ENCODE measurements at places on chromosomes 12 and 14.

DNA sequence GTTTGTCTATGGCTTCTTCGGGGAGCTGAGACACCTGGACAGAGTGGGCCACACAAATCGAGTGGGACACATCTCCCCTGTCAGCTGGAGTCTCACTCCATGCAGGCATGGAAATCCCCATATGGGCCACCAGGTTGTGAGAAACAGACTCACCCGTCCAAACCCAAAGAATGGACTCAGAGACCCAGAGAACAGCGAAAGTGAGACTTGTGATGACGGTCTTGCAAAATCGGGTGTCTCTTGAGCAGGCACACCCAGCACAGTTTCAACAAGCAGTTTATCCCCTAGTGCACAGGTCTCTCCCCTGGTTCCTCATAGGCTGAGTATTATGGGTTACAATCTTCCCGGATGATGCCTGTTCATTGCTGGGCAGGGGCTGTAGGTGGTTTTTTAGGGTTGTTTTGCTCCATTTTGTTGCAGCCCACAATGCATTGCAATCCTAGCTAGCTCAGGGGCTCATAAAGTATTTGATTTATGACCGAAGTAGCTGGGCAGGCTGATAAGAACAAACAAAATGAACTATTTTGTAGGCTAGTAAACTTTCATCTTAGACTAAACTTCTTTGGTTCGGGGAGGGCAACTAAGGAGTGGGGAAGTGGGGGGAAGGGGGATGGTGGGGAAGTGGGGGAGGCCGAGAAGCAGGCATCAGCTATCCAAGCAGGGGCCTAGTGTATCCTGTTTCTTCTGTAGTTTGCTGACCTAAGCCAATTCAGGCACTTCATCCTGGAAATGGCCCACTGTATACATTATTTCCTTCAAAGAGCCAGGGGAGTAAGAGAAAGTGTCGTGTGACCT lies 45.3 kb downstream of the IQSEC3 start:
- DNase-seq = no peak

DNA sequence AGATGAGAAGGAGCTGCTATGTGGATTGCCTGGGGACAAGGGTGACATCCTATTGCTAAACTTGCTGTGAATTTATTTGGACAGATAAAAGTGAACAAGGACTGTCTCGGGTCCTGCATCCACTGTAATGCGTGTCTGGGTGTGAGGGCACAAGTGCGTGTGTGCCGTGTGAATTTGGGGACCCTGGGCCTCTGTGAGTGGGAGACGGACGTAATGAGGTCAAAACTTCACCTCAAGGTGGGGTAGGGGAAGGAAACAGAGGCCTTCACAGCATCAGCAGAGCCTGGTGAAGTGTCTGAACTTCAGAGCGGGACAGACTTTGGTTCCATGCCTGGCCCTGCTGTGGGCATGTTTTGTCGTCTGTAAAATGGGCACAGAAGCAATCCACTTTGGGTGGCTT lies 14.8 kb downstream of the ASB2 start:
- DNase-seq = no peak

- no peak for DNase-seq
Observed at GRCh38 chr14:76109087-76109880, 42.4 kb upstream of the GPATCH2L start.

- no peak for DNase-seq
Observed at GRCh38 chr12:93706824-93707223, 29.6 kb downstream of the CRADD start.

- DNase-seq = no peak
Observed at GRCh38 chr12:117068492-117068891, 30.7 kb downstream of the TESC start.

DNA sequence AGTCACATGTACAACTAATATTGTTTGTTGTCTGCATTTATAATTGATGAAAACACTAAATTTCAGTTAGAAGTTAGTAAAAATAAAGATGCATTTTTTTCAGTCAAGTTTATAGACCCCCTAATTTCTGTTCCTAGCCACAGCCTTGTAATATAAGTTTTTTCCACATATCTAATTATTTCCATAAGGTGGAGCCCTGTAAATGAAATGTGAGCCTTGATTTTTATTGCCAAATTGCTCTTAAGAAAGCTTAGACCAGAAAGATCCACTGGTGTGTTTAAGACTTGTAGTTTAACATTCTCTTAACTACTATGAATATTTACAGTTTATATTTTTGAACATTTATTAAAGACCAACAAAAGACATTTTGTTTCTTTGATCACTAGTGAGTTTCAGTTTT lies 322.1 kb upstream of the RGS6 start:
- no peak for DNase-seq

DNA sequence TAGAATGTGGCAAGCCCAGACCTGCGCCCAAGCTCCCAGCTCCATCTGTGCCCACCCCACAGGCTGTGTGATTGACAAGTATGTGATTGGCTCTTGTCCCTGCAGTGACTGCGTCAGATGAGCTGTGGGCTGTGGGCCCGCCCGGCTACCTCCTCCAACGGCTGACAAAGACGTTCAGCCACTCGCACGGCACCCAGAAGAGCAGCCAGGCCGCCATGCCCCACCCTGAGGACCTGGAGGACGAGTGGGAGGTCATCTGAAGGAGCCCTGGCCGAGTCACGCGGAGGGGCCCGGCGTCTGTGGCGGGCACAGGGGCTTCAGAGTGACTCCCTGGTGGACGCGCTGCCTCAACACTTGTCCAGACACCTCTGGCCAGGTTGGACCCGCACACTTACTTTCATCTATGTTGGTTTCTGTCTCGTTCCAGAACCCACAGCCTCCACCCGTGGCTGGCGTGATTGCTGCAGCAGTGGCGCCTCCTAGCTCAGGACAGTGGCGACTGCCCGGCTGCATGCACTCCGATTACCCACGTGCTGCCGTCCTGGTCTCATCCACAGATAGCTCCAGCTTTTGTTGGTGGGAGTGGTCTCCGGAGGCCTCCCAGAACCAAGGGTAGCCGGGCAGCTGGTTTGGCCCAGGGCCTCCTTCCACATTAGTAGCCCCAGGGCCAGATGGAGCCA lies 11.4 kb downstream of the ANKRD9 start:
- no peak for DNase-seq

- no peak for DNase-seq
Observed at GRCh38 chr12:75977590-75977951, 54.0 kb downstream of the PHLDA1 start.

GRCh38 chr14:43356979-43357545 lies 1150.0 kb downstream of the FSCB start:
- peak; percentile 17 for DNase-seq

DNA sequence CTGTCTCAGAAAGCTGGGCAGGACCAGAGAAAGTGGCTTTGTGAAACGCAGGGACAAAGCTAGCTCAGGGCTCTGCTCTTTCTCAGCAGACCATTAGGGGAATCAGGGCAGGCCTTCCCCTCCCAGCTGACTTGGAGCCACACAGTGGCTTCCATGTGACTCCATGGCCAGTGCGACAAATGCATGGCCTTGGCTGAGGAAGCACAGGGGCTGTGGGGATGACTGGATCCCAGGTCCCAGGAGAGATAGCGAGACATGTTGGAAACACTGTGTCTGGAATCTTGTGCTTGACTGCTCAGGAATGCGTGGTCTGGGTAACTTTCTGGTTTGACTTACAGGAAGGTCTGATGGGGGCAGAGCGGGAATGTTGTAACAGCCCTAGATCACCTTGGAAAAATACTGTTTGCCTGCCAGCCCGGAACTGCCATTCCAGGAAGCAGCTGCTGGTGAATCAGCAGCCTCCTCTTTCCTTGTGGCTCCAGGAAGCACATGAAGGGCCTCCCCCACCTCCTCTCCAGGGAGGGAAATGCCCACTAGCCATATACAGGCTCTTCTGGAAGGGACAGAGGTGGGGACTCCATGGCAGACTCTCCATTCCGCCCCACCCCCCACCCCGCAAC lies 133.5 kb upstream of the HIF1A start:
- DNase-seq = peak; percentile 97

DNA sequence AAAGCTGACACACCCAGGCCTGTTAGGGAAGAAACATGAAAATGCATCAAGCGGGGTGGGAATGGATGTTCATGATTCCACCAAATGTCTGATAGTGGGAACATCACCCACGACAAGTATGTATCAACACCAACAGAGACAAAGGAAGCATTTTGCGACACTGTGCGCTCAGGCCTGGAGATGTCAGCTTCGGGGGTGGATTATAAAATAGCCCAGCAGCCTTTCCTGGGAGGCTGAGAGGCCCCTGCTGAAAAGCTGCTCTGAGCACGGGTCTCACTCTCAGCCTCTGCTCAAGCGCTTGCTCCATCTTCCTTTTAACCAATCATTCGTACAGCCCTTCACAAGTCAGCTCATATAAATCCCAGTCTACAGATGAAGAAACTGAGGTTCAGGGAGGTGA lies 213.5 kb downstream of the BCL11B start:
- DNase-seq = no peak

GRCh38 chr12:6763380-6763779 lies 2.8 kb upstream of the PTMS start:
- DNase-seq = no peak

GRCh38 chr12:65699251-65699650 lies 125.0 kb upstream of the HMGA2 start:
- DNase-seq = no peak

DNA sequence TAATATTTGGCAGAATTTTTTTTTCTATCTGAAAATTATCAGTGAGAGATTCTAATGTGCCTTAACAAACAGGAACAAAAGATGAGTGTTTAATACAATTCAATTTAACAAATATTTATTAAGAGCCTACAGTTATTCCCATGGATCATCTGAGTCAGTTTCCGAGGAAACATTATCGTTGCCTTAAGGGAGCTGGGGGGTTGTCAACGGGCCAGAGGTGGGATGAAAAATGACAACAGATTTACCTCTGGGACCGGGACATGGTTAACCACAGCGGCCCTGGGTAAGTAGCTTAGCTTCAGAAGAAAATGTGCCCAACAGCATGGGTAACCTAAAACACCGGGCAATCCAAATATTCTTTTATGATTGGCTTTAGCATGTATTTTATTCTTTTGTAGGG lies 113.6 kb downstream of the DAD1 start:
- DNase-seq = no peak

DNA sequence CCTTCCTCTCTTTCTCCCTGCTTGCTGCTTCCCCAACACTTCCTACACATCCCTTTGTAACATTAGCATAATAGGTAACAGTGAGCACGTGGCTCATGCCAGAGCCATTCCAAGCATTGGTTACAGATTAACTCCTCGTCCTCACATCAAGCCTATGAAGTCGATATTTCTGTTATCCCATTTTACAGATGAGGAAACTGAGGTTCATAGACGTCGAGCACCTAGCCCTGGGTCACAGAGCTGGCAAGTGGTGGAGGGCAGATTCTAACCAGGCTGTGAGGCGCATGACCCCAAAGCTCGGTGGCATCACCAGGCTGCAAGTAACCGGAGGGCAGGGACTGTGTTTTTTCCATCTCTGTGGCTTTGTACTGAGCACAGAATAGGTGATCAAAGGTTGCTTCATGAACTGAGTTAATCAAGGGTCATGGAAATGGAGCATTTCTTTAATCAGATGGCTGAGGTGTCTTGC lies 5.7 kb upstream of the SERPINA1 start:
- DNase-seq = no peak

- no peak for DNase-seq
Observed at GRCh38 chr12:64739778-64740177, 19.4 kb downstream of the GNS start.

GRCh38 chr14:100282766-100283419 lies 23.4 kb downstream of the SLC25A29 start:
- DNase-seq = no peak

GRCh38 chr12:96399120-96399918 lies 920 bp downstream of the CDK17 start:
- no peak for DNase-seq

- DNase-seq = no peak
Observed at GRCh38 chr12:43807386-43807785, 1.3 kb upstream of the TWF1 start.

GRCh38 chr14:41605550-41606281 lies 960 bp upstream of the LRFN5 start:
- DNase-seq = peak; percentile 52

GRCh38 chr12:2845280-2845679 lies 10.4 kb upstream of the NRIP2 start:
- no peak for DNase-seq

- DNase-seq = no peak
Observed at GRCh38 chr14:44113769-44114730, 393.0 kb downstream of the FSCB start.

GRCh38 chr14:81716953-81717352 lies 183.3 kb upstream of the SEL1L start:
- DNase-seq = no peak

GRCh38 chr12:119069147-119069642 lies 87.9 kb downstream of the SRRM4 start:
- DNase-seq = peak; percentile 37

DNA sequence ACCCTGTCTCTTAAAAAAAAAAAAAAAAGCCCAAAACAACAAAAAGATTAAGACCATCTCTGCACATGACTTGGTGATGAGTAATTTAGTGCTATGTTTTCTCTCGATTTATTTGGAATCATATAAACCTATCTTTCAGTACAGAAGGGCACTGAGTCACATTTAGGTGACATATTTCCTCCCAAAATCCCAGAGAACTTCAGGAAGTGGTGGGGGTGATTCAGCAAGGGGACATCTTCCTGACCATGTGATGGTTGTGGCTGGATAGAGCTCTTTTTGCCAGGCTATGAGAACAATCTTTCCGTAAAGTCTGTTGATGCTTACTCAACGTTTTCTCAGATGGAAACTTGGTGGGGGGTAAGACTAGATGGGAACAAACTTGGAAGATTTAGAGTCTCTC lies 50.0 kb downstream of the PPFIBP1 start:
- DNase-seq = no peak

DNA sequence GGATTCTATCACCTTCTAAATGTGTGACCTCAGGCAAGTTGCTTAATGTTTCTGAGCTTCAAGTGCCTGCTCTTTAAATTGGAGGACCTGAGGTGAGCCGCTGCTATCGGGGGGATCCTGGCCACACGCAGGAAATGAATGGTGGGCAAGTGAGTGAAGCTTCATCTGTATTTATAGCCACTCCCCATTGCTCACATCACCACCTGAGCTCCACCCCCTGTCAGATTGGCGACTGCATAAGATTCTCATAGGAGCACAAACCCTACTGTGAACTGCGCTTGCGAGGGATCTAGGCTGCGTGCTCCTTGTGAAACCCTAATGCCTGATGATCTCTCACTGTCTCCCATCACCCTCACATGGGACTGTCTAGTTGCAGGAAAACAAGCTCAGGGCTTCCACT lies 158.6 kb upstream of the CCND2 start:
- DNase-seq = no peak

GRCh38 chr12:5022465-5023061 lies 21.1 kb upstream of the KCNA5 start:
- peak; percentile 44 for DNase-seq

DNA sequence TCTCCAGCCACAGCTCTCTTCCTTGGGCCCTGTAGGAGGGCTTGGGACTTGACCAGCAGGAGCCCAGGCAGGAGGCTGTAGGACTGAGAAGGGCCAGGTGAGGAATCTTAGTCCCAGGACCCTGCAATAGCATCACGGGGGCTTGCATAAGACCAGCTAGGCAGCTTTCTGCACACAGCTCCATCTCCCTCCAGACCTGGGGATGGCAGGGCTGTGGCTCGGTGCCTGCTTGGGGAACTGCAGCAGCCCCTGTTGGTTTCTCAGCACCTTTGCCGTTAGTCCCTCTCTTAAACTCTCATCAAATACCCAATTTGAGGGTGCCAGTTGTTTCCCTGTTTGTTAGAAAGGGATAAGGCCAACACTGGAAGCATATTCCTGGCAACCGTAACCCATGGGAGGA lies 14.3 kb downstream of the DIO3 start:
- no peak for DNase-seq

- DNase-seq = no peak
Observed at GRCh38 chr12:7374423-7375144, 69.4 kb downstream of the CD163L1 start.

GRCh38 chr14:77890873-77891272 lies 91.0 kb downstream of the ADCK1 start:
- no peak for DNase-seq

GRCh38 chr12:53235164-53235563 lies 3.2 kb upstream of the RARG start:
- no peak for DNase-seq

Data from NCI-H2029 (cell line).